HCT116 (cell line): ENCODE measurements at places on chromosomes 12 and 14. TPM values are rescaled to one million over a fixed set of nuclear protein-coding genes. Genes with fewer than 3 reads are reported as not detected.

The PSEN1 gene
- 26.9 TPM for total RNA-seq

The DNAJC22 gene
- 27.7 TPM for total RNA-seq

DNA sequence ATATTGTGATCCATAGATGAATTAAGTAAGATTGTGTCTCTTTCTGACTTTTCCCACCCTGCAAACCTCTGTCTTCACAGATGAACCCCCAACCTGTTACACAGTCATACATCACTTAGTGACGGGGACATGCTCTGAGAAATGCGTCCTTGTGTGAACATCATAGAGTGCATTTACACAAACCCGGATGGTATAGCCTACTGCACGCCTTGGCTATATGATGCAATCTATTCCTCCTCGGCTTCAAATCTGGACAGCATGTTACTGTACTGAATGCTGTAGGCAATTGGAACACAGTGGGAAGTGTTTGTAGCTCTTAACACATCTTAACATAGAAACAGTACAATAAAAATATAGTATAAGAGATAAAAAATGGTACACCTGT, 7.4 kb upstream of the TESPA1 start:
- DNase-seq = no peak
- no peak overlapping the region for H3K4me3 ChIP-seq
- no peaks in the 10 kb centered on the region for H3K36me3 ChIP-seq
- H3K27me3 ChIP-seq = peaks cover 59% of the 10 kb centered on the region
- peaks cover 2% of the 10 kb centered on the region; the same call in 1 of the 2 replicates for H3K4me1 ChIP-seq

DNA sequence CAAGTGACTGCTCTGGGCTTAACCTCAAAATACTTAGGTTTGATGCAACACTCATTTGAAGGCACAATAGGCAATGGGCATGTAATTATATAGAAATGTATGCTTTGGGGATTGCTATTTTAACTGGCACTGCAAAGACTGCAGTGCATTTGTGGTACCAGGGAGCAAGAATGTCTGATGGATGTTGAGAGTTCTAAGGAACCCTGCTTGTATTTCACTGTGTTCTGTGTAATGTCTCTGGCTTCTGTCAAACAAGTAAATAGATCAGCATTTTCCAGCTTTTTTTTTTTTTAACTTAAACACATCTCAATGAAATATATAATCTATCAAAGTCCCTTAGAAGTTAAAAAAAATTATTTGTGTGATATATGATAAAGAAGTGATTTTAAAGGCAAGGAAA, 94.8 kb upstream of the ATP2B1 start:
- H3K36me3 ChIP-seq = no peaks in the 10 kb centered on the region
- H3K27me3 ChIP-seq = no peaks in the 10 kb centered on the region
- no peak overlapping the region for H3K4me3 ChIP-seq
- no peak overlapping the region for H3K27ac ChIP-seq
- no peaks in the 10 kb centered on the region for H3K4me1 ChIP-seq
- DNase-seq = no peak

DNA sequence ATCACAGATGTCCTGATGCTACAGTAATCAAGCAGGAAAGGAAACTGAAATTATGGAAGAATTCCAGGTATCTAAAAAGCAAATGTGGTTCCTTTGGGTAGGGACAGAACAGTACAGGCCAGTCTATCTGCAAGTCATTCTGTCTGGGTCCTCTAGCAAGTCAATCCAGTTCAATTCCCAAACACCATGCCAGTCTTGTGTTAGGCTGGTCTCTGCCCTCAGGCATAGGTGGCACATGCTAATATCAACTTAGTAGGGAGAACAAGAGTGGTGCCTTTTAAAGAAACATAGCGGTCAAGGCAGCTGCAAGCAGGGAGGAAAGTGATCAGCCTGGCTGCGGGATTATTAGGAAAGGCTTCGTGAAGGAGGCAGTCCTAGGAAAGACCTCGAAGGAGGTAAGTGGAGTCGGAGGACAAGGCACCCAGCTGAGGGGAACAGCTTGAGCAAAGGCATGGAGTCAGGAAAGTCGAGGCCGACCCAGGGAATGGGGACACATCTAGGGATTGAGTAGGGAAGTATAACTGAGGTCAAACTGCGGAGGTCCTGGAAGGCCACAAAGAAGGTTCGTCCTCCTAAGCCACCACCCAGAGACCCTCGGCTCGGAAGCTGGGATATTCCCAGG, 3.8 kb upstream of the PLEKHG6 start:
- H3K4me1 ChIP-seq = peaks cover 24% of the 10 kb centered on the region
- no peak overlapping the region for H3K27ac ChIP-seq
- no peak overlapping the region for H3K4me3 ChIP-seq
- no peak for DNase-seq

GRCh38 chr12:103687253-103687652, 100.2 kb downstream of the STAB2 start:
- no peak for DNase-seq
- H3K27me3 ChIP-seq = no peaks in the 10 kb centered on the region
- H3K36me3 ChIP-seq = no peaks in the 10 kb centered on the region
- H3K4me3 ChIP-seq = no peak overlapping the region
